Ascending aorta (tissue), 2 donors: ENCODE measurements at places on chromosomes 5 and 9. TPM values are rescaled to one million over a fixed set of nuclear protein-coding genes. Genes with fewer than 3 reads are reported as not detected.
A peak's percentile ranks its signal among the peaks of the same experiment; 100 is the strongest.

- DNase-seq = no peak
Observed at GRCh38 chr5:125928663-125929062, 494.5 kb upstream of the GRAMD2B start.

GRCh38 chr5:174118823-174119467 lies 73.4 kb downstream of the NSG2 start:
- DNase-seq = no peak

GRCh38 chr5:167888393-167888792 lies 403.1 kb upstream of the WWC1 start:
- DNase-seq = no peak

- DNase-seq = no peak
Observed at GRCh38 chr5:67475489-67475888, 278.9 kb upstream of the CD180 start.

- no peak for DNase-seq
Observed at GRCh38 chr5:17213938-17214337, 3.5 kb upstream of the BASP1 start.

DNA sequence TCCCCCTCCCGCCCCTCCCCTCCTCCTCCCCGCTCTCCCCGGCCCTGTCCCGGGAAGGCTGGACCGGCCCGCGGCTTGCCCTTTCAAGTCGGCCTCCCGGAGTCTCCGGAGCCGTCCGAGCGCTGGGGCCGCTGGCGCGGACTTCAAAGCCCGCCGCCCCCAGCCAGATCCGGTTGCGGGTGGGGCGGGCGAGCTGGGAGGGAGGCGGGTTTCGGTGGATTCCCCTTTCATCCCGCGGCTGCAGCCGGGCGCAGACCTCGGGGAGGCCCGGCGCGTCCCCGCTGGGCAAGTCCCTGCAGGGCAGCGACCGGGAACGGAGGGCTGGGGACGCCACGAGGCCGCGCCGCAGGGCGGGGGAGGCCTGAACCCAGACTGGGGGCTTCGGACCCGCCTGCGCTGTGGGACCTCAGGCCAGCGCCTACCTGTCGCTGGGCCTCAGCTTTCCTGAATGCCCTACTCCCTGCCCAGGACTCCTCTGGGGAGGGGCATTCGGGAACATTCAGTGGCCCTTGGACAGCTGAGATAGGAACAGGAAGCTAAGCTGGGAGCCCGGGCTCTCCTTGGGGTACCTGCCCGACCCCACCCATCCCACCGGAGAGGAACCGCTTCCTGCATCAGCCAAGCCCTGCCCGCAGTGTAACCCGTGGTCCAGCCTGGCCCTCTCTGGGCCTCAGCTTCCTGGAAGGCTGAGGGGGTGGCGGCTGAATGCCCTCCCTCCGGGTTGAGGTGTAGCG lies 23.4 kb downstream of the C9orf50 start:
- peak; percentile 82 for DNase-seq

DNA sequence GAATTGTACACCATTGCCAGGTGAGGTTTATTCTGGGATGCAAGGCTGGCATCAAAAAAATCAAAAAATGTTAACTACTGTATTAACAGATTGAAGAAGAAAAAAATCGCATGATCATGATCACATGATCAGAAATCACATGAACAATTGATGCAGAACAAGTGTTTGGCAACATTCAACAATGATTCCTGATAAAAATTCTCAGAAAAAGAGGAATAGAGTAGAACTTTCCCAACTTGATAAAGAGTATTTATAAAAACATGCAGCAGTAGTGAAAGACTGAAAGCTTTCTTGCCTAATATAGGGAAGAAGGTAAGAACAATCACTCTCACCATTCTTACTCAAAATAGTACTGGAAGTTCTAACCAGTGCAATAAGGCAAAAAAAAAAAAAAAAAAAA lies 16.4 kb downstream of the SLCO4C1 start:
- DNase-seq = no peak

- no peak for DNase-seq
Observed at GRCh38 chr5:172498431-172499129, 44.3 kb upstream of the SH3PXD2B start.

DNA sequence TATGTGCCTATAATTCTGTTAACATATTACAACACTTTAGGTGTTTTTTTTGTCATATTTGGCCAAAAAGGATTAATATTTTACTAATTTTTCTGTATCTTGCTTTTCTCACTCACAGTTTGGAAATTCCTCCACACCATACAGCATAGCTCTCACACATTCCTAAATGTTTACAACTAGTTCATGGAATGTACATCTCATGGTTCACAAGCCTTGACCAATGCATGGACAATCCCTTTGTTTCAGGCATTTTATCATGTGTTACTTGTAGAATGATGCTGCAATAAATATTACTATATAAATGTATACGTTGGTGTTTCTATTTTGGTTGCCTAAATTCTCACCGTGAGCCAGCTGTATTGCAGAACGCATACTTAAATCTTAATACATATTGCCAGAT lies 80.5 kb upstream of the SPATA31C2 start:
- DNase-seq = no peak

DNA sequence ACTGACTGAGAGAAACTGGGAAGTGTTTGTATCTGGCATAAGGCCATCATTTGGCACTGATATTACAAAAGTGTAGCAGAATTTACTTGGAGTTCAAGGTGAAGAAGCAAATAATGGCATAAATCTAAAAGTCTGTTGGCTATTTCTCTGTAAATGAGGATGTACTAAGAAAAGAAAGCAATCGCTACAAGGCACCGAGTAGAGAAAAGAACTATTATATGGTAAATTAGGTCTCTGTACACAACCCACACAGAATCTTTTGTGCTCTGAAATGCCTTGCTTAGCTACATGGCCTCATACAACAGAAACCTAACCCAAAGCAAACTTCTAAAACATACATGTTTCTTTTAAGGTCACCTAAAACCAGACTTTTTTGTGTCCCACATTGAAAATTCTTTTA lies 290.1 kb upstream of the WWC1 start:
- no peak for DNase-seq

DNA sequence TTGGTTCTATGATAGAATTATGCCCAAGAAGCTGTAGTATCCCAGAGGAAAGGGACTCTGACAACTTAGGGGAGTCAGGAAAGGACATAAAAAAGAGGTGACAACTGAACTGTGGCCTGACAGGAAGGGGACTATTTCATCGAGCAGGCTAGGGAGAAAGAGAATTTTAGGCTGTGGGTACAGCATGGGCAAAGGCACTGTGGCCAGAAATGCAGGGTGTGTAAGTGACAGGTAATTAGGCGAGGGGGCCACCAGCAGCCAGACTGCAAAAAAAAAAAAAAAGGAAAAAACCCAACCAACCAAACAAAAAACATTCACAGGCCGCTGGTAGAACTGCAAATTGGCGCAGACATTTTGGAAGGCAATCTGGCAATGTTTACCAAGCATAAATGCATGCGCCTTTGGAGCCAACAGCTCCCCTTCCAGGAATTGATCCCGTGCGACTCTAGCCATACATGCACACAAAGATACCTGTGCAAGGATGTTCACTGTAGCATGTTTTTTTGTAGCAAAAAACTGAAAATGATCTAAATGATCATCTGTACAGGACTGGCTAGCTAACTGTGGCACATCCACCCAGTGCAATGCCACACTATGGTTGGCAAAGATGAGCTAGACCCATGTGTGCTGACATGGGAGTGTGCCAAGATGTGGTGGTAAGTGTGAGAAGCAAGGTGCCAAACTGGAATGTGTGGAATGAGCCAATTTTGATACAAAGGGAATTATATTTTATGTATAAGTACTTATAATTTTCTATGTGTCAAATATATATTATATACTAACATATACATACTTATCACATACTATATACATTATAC lies 1.1 kb downstream of the EIF4E1B start:
- DNase-seq = no peak

DNA sequence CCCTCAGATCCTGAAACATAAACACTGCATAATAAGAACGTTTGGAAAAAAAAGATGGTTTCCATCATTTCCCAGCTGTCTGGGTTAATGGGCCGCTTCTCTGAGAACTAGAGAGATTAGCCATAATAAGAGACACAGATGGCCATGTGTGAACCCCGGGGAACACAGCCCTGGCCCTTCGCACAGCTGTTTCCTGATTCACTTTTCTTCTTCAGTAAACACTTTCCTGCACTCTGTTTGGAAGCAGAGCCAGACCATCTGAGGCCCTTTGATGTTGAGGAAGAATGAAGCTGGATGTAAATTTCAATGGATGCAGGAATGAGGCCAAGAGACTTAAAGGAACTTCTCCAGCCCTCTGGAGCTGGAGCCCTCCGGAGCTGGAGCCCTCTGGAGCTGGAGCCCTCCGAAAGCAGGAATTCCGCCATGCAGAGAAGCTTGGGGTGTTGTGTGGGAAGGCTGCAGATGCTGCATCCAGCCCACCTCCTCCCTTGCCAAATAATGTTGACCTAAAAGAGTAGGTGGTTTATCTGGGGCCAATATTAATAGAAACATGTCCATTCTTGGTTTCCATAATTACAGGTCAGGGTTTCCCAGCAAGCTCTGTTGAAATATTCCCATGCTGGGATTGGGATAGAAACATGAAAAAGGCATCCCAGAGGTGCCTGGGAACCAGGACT lies 218.9 kb downstream of the NXNL2 start:
- no peak for DNase-seq

Gene FAM120A
- total RNA-seq = 135 TPM

DNA sequence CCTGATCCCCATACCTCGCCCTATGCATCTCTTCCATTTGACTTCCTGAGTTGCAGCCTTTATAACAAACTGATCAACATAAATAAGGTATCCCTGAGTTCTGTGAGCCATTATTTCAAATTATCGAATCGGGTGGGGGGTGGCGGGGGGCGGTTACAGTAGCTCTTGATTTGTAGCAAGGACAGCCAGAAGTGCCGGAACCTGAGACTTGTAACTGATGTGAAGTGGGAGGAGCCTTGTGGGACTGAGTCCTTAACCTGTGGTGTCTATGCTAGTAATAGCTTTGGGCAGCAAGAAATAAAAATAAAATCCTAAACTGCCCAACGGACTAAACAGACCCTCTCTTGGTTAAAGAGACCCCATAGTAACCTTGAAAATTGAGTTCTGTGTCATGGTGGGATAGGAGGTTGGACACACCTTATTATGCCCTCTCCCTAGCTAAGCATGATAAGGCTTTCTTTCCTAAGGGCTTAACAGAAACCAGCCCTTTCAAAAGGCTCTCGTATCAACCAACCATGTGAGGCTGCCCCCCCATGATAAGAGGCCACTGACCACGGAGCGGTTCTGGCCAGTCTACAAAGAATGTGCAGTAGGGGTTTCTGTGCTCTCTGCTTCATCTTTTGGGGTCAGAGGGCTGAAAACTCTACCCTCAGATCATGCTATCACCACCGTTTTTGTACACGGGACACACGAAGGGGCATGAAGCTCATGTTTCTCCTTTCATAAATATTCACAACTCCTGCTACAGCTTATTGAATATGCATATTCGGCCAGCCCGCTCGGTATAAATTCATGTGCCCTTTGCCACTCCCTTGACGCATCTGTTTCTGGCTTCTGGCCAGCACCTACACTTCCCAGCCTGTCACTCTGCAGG lies 39.5 kb upstream of the IQGAP2 start:
- DNase-seq = no peak

Gene ENC1
- total RNA-seq = 12.9 TPM

Gene CSF2
- total RNA-seq = not detected

DNA sequence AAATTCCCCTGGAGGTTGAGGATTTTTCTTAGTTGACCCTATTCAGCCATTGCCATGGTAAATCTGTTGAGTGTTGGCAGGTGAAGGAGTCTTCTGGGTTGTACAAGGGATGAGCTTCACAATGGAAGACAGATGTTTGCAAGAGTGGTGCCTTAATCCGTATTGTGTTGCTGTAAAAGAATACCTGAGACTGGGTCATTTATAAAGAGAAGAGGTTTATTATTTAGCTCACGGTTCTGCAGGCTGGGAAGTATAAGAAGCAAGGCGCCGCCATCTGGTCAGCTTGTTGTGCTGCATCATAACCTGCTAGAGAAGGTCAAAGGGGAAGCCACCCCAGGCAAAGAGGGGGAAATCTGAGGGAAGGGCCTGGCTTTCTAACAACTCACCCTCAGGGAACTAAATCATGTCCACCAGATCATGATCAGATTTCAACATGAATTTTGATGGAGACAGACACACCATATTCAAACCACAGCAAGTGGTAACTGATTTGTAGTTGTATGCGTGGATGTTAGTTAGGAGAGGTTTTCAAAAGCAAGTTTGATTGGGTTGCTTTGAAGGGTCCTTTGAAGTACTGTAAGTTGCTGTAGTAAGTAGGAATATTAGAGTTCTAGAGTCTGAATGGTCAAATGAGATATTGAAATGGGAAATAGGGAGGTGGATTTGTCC lies 2.5 kb downstream of the TNPO1 start:
- DNase-seq = peak; percentile 83

- DNase-seq = no peak
Observed at GRCh38 chr9:1747417-1747967, 267.7 kb upstream of the SMARCA2 start.

Gene SPATA31A7
- not detected for total RNA-seq

Gene NKD2
- 6.5 TPM for total RNA-seq

- DNase-seq = no peak
Observed at GRCh38 chr9:131815970-131816873, 76.3 kb upstream of the RAPGEF1 start.

GRCh38 chr9:76521244-76521681 lies 62.3 kb downstream of the GCNT1 start:
- DNase-seq = no peak

- DNase-seq = no peak
Observed at GRCh38 chr9:801399-802071, 40.0 kb upstream of the DMRT1 start.

Gene SV2C
- total RNA-seq = not detected

DNA sequence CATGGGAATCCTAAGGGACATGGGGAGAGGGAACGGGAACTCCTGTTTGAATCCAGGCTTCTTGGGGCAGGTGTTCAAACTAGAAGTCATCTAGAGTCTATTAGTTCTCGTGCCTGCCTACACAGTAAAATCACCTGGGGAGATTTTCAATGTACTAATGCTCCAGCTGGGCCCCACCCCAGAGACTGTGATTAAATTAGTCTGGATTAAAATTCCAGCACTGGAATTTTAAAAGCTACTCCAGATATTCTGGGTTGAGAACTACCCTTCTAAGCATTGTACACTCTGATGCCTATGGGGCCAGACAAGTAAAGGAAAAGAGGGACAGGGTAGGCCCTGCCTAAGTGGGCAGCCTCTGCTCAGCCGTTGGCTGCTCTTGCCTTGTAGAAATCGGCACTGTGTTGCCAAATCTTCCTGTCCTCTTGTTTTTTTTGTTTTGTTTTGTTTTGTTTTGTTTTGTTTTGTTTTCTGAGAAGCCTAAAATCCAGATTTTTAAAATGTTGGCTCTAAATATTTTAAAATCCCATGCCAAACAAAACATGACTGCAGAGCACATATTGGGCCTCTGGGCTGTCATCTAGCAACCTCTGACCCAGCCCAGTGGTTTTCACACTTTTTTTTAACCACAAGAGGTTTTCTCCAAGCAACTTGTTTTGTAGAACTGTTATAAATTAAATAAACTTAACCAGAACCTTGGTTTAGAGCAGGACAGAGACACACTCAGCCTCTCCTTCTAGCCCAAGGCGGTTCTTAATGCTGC lies 29.0 kb downstream of the ADRB2 start:
- DNase-seq = no peak
